ENCODE measurements at places on chromosomes 1 and 21. TPM values are rescaled to one million over a fixed set of nuclear protein-coding genes. Genes with fewer than 3 reads are reported as not detected.

DNA sequence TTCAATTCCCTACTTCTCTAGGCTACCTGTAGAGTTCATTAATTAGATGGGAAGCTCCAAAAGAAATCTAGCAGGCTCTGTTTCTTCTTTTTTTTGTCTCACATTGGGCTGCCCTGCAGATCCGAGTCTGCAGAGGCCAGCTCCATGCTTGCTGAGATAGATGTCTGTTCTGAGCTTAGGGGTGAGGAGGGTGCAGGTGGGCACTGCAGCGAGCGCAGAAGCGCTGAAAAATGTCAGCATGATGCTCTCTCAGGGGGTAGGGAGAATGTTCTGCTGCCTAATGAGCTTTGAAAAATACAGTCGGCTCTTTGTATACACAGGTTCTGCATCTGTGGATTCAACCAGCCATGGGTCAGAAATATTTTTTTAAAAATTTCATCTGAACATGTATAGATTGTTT lies 56.8 kb upstream of the KCNA3 start:
- no peak overlapping the region for H3K4me3 ChIP-seq
- no peaks in the 10 kb centered on the region for H3K27me3 ChIP-seq
- no peak for DNase-seq
- H3K4me1 ChIP-seq, result peaks cover 21% of the 10 kb centered on the region
- no peak overlapping the region for H3K27ac ChIP-seq

- H3K4me3 ChIP-seq, result peak overlapping the region; percentile 35
- peaks cover 22% of the 10 kb centered on the region for H3K4me1 ChIP-seq
- peak; percentile 47 for DNase-seq
- no peak overlapping the region for H3K27ac ChIP-seq
- H3K36me3 ChIP-seq, result no peaks in the 10 kb centered on the region
Measured at GRCh38 chr1:22350924-22351767, 100.5 kb upstream of the ZBTB40 start.

DNA sequence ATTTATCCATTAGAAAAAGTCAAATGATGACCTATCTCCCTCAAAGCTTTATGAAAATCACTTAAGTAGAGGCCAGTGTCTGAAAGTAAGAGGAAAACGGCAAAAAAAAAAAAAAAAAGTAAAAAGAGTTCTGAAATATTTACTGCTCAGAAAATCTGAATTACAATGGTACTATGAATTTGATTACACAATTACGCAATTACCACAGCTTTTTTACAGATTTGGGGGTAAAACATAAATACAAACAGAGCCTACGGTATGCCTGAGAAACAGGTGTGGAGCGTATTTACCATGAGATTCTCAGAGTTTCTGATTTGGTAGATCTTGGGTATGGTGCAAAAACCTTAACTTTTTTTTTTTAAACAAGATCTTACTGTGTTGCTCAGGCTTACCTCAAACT lies 15.9 kb upstream of the FBXO28 start:
- H3K4me3 ChIP-seq, result no peak overlapping the region
- H3K27ac ChIP-seq, result no peak overlapping the region
- H3K27me3 ChIP-seq, result no peaks in the 10 kb centered on the region
- DNase-seq, result no peak
- H3K36me3 ChIP-seq, result no peaks in the 10 kb centered on the region
- H3K4me1 ChIP-seq, result no peaks in the 10 kb centered on the region

DNA sequence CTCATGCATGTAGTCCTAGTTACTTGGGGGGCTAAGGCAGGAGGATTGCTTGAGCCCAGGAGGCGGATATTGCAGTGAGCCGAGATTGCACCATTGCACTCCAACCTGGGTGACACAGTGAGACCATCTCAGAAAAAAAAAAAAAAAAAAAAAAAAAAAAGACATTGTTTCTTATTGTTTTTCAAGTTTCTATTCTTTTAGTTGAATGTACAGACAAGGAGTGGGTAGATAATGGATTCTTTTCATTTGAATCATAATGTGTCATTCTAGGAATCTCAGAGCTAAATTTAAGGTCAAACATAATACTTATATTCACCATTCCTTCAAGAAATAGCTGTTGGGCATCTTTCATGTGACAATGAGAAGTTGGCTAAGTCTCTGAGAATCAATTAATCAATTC lies 157.0 kb upstream of the C21orf91 start:
- H3K4me1 ChIP-seq, result no peaks in the 10 kb centered on the region
- H3K4me3 ChIP-seq, result no peak overlapping the region
- DNase-seq, result no peak
- H3K36me3 ChIP-seq, result no peaks in the 10 kb centered on the region

GRCh38 chr1:53740621-53741105 lies 1.7 kb upstream of the GLIS1 start:
- H3K36me3 ChIP-seq, result no peaks in the 10 kb centered on the region
- H3K4me3 ChIP-seq, result no peak overlapping the region
- DNase-seq, result no peak
- 0 out of 2 replicates have a peak, but pooled peaks cover 3% of the 10 kb centered on the region for H3K4me1 ChIP-seq
- peaks cover 63% of the 10 kb centered on the region for H3K27me3 ChIP-seq

DNA sequence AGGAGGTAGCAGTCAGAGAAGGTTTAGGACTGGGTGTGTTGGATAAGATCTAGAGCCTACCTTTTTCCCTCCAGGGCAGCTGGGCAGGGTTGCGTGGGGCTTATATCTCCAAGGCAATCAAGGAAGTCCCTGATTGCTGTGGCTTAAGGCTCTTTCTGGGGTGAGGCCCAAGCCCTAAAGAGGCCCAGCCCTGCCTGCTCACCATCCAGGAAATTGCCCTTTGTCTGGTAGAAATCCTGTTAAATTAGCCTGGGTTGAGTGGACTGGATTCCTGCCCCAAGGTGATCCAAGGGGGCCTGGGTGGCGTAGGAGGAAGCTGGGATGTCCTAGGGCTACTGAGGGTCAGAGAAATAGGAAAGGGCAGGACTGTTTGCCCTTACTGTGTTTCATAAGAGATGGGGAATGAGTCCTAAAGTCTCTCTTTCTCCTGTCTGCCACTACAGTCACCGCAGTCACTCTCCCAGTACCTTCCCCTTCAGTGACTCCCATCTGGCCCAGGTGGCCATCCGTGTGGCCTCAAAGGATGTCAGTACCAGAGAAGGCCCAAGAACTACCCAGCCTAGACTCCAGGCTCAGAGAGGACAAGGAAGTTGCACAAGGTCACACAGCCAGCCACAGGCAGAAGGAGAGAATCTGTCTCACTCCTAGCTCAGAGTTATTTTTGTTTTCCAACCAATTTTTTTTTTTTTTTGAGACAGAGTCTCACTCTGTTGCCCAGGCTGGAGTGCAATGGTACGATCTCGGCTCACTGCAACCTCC lies 25.8 kb downstream of the MFSD2A start:
- H3K27me3 ChIP-seq, result no peaks in the 10 kb centered on the region
- no peaks in the 10 kb centered on the region for H3K36me3 ChIP-seq
- DNase-seq, result no peak
- H3K4me1 ChIP-seq, result peaks cover 16% of the 10 kb centered on the region
- no peak overlapping the region for H3K27ac ChIP-seq

DNA sequence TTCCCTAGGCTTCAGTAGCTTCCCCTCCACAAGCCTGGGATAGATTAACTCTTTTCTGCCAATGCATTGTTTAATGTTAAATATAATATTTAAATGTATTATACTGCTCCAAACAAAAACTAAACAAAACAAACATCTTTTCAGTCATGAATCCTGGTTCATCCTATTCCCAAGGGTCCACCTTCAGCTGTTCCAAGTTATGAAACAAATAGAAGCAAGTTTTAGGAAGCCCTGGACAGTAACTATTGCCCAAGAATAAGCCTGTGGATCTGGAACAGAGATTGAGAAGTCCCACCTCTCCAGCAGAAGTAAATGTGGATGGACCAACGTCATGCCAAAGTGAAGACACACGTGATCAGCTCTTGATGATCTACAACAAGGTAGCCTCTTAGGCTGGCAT lies 408.1 kb downstream of the SETD4 start:
- no peaks in the 10 kb centered on the region for H3K36me3 ChIP-seq
- no peak for DNase-seq
- no peak overlapping the region for H3K4me3 ChIP-seq

DNA sequence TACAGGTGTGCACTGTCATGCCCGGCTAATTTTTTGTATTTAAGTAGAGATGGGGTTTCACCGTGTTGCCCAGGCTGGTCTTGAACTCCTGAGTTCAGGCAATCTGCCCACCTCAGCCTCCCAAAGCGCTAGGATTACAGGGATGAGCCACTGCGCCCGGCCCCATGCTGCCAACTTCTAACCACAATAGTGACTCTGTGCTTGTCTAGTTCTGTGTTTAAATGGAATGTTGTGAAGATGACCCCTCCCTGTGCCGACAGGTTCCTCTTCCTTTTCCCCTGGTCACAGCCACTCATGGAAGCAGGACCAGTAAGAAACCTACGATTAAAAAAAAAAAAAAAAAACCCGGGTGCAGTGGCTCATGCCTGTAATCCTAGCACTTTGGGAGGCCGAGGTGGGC lies 4.7 kb downstream of the MAP1LC3C start:
- peaks cover 5% of the 10 kb centered on the region for H3K4me1 ChIP-seq
- no peak overlapping the region for H3K4me3 ChIP-seq
- no peaks in the 10 kb centered on the region for H3K27me3 ChIP-seq
- H3K36me3 ChIP-seq, result no peaks in the 10 kb centered on the region
- no peak overlapping the region for H3K27ac ChIP-seq

- no peak overlapping the region for H3K4me3 ChIP-seq
- H3K27ac ChIP-seq, result no peak overlapping the region
- H3K4me1 ChIP-seq, result no peaks in the 10 kb centered on the region
- no peaks in the 10 kb centered on the region for H3K36me3 ChIP-seq
- peak; percentile 36 for DNase-seq
Measured at GRCh38 chr1:7401814-7402547, 369.1 kb upstream of the VAMP3 start.

- H3K27ac ChIP-seq, result no peak overlapping the region
- H3K27me3 ChIP-seq, result no peaks in the 10 kb centered on the region
- DNase-seq, result no peak
- H3K36me3 ChIP-seq, result no peaks in the 10 kb centered on the region
Measured at GRCh38 chr1:209600541-209600940, 17.0 kb downstream of the CAMK1G start.

DNA sequence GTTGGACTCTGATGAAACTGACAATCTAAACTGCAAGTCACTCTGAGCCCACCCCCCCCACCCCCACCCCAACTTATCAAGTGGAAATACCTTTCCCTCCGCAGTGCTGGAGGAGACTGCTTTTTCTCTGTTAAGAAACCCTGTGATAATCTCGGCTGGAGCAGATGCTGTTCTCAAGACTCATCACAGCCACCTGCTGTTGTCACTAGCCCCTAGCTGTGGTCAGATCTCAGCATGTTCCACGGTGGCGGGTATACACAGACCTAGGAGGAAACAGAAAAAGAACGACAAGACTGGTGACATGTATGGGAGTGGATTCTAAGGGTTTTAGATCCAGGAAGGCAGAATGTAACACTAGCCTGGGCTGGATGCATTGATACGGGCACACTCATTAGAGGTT lies 2.3 kb downstream of the ACTL8 start:
- H3K4me3 ChIP-seq, result no peak overlapping the region
- H3K27me3 ChIP-seq, result no peaks in the 10 kb centered on the region
- no peak overlapping the region for H3K27ac ChIP-seq
- no peaks in the 10 kb centered on the region for H3K4me1 ChIP-seq

GRCh38 chr21:24895885-24896734 lies 711.2 kb downstream of the MRPL39 start:
- H3K27ac ChIP-seq, result no peak overlapping the region
- 0 out of 2 replicates have a peak, but pooled peaks cover 4% of the 10 kb centered on the region for H3K4me1 ChIP-seq
- no peaks in the 10 kb centered on the region for H3K27me3 ChIP-seq
- no peaks in the 10 kb centered on the region for H3K36me3 ChIP-seq
- H3K4me3 ChIP-seq, result no peak overlapping the region
- peak; percentile 66 for DNase-seq

DNA sequence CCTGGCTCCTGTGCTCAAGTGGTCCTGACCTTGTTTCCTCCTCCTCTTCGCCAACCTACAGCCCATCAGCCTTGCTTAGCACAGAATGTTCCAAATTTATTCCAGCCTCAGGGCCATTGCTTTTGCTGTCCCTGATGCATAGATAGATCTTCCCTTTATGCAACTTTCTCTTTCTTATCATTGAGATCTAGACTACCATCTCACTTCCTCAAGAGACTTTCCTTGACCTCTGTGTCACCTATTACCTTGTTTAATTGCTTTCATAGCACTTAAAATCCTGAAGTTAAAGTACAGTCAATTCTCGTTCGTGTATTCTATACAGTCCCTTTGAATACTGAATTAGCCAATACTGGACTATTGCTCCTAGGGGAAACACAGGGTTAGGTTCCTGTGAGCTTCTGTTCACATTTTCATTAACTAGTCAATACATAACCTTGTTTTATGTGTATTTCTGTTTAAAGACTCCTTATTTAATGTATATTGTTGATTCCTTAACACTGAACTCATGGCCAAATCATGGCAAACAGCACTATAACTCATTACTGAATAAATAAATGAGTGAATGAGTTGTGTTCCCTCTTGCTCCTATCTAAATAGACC lies 26.2 kb upstream of the MCOLN3 start:
- H3K27ac ChIP-seq, result no peak overlapping the region
- H3K27me3 ChIP-seq, result no peaks in the 10 kb centered on the region
- H3K36me3 ChIP-seq, result no peaks in the 10 kb centered on the region
- no peak overlapping the region for H3K4me3 ChIP-seq

DNA sequence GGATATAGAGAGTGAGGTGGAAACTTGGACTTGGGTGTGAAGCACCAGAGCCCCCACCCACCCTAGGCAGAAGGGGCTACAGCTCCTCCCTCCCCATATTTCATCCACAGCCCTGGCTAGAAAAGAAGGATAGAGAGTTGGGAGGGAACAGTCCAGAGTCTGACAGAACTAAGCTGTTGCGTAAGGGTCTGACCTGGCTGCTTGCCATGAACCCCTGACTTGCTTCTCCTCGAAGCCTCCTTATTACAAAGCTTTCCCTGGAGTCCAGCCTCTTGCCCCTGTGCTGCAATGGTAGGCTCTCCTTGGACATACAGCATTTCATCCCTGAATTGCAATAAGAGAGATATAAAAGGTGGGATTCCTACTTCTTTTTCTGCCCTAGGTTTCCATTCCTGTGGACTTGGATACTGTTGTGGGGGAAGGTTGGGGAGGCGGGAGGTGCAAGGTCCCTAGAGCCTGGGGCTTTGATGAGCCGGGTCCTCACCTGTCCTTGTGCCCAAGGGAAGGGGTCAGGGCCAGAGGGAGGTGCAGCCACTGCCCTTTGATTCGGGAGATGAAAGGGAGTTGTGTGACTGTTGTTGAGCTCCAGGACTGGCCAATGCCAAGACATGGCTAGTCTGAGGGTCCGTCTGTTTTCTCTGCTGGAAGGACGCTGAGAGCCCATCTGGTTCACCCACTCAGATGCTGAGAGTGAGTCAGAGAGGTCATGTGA lies 2.7 kb downstream of the RHBG start:
- H3K27ac ChIP-seq, result no peak overlapping the region
- H3K4me1 ChIP-seq, result 0 out of 2 replicates have a peak, but pooled peaks cover 3% of the 10 kb centered on the region
- DNase-seq, result no peak
- H3K4me3 ChIP-seq, result no peak overlapping the region
- H3K36me3 ChIP-seq, result no peaks in the 10 kb centered on the region

GRCh38 chr1:219710529-219711194 lies 97.8 kb upstream of the ZC3H11B start:
- H3K27ac ChIP-seq, result no peak overlapping the region
- no peaks in the 10 kb centered on the region for H3K36me3 ChIP-seq
- no peaks in the 10 kb centered on the region for H3K27me3 ChIP-seq
- DNase-seq, result no peak

- no peaks in the 10 kb centered on the region for H3K4me1 ChIP-seq
- no peak for DNase-seq
- no peak overlapping the region for H3K27ac ChIP-seq
- H3K36me3 ChIP-seq, result no peaks in the 10 kb centered on the region
- no peaks in the 10 kb centered on the region for H3K27me3 ChIP-seq
Measured at GRCh38 chr1:60564916-60565750, 491.6 kb upstream of the C1orf87 start.

- H3K36me3 ChIP-seq, result no peaks in the 10 kb centered on the region
- H3K4me1 ChIP-seq, result no peaks in the 10 kb centered on the region
- H3K27me3 ChIP-seq, result no peaks in the 10 kb centered on the region
- H3K27ac ChIP-seq, result no peak overlapping the region
- no peak overlapping the region for H3K4me3 ChIP-seq
Measured at GRCh38 chr1:36874271-36875060, 159.8 kb downstream of the GRIK3 start.

Gene PPIAL4G
- total RNA-seq, result not detected

Gene HOOK1
- total RNA-seq, result 27.6 TPM

Gene CRP
- not detected for total RNA-seq
